GM10248 (cell line): ENCODE measurements at places on chromosomes 7 and 10.

GRCh38 chr7:131124867-131125266, 202.8 kb upstream of the MKLN1 start:
- no peak for DNase-seq

- DNase-seq = no peak
Observed at GRCh38 chr7:111137296-111138192, 46.6 kb downstream of the LRRN3 start.

DNA sequence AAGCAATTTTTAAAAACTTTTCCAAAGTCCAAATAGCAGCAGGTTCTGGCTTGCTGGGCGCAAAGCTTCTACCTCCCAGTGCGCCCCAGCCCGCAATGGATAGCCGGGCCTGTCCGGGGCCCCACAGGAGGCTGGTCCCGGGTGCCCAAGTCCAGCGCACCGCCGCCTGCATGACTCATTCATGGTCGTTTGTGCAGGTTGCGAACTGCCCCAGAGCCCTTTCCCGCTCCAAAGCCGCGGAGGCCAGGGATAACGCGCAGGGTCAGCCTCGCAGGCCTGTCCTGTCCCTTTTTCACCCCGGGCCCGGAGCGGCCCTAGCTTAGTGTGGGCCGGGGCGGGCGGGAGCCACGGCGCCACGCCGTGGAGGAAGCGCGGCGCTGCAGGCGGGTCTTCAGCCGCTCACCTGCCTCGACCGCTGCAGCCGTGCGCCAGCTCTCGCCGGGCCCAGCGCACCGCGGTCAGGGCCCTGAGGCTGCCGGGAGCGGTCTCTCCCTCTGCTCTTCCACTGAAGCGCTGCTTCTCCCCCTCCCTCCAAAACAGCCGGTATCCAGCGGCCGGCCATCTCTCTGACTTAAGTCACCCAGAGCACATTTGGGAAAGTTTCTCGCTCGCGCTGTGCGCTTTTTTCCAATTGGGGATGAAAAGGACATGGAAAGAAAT, 1.7 kb upstream of the EGR2 start:
- peak; percentile 88 for DNase-seq

- DNase-seq = no peak
Observed at GRCh38 chr7:140013676-140014075, 49.1 kb downstream of the PARP12 start.

GRCh38 chr7:96361116-96361857, 39.4 kb upstream of the SLC25A13 start:
- no peak for DNase-seq

DNA sequence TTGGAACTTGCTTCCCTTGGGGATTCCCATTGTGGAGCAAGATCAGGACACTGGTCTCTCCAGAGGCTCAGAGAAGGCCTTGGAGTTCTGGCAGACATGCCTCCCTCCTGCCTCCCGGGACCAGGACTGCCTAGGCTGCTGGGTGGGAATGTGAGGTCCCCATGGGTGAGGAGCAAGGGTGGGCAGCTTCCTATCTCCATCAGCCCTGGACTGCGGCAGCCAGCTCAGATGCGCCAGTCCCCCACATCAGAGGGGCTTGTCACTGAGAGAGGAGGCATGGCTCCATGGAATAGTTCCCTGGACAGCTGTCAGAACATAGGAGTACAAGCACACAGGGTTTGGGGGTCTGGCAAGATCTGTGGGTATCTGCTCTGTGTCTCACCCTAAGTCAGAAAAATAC, 17.3 kb downstream of the GPR26 start:
- no peak for DNase-seq
